ENCODE measurements at places on chromosomes 2 and 18.

DNA sequence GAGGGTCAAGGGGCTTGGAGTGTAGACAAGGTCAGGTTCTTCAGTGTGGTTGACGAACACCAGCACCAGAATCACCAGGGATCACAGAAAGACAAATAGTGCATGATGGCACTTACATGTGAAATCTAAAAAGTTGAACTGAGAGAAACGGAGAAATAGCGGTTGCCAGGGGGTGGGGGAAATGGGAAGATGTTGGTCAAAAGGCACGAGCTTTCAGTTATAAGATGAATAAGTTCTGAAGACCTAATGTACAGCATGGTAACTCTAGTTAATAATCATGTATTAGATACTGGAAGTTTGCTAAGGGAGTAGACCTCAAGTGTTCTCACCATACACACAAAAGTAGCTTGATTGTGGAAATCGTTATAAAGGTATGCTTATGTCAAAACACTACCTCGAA lies 43.7 kb upstream of the DARS1 start:
- DNase-seq = no peak
- no peaks in the 10 kb centered on the region for H3K36me3 ChIP-seq
- H3K27ac ChIP-seq = no peak overlapping the region
- H3K4me3 ChIP-seq = no peak overlapping the region
- no peaks in the 10 kb centered on the region for H3K27me3 ChIP-seq

GRCh38 chr2:117775703-117776219 lies 38.7 kb upstream of the DDX18 start:
- no peaks in the 10 kb centered on the region for H3K4me1 ChIP-seq
- peaks cover 9% of the 10 kb centered on the region for H3K27me3 ChIP-seq
- H3K36me3 ChIP-seq = no peaks in the 10 kb centered on the region
- no peak for DNase-seq
- no peak overlapping the region for H3K4me3 ChIP-seq

DNA sequence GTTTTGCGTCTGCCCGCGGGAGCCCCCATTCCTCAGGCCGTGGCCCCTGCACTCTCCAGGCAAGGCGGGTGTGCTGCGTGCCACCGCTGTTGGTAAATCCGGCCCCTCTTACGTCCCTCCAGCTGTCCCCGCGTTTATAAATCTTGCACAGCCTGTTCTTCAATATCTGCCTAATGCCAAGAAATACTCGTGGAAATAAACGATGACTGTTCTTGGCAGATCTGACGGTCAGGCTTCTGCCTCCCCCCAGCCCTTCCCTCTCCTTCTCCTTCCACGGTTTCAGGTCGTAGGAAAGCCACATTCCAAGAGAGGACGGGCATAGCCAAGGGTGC lies 20.5 kb downstream of the ODC1 start:
- H3K27ac ChIP-seq = no peak overlapping the region
- H3K4me3 ChIP-seq = no peak overlapping the region
- DNase-seq = no peak
- peaks cover 7% of the 10 kb centered on the region for H3K4me1 ChIP-seq
- H3K27me3 ChIP-seq = peaks cover 4% of the 10 kb centered on the region

DNA sequence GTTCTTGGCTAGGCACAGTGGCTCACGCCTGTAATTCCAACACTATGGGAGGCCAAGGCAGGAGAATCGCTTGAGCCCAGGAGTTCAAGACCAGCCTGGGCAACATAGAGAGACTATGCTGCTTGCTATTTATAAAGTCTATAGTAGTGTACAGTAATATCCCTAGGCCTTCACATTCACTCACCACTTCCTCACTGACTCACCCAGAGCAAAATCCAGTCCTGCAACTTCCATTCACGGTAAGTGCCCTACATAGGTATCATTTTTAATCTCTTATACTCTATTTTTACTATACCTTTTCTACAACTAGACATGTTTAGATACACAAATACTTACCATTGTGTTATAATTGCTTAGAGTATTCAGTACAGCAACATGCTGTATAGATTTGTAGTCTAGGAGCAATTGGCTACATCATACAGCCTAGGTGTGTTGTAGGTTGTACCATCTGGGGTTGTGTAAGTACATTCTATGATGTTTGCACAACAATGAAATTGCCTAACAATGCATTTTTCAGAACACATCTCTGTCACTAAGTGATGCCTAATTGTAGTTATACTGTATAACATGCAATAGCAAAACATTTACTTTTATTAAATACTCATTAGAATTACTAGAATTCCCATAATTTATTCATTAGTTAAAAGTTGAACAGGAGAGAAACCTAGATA lies 8.8 kb downstream of the DHX57 start:
- DNase-seq = no peak
- H3K27ac ChIP-seq = no peak overlapping the region
- H3K4me1 ChIP-seq = peaks cover 1% of the 10 kb centered on the region
- peaks cover 50% of the 10 kb centered on the region for H3K36me3 ChIP-seq
- H3K27me3 ChIP-seq = no peaks in the 10 kb centered on the region

DNA sequence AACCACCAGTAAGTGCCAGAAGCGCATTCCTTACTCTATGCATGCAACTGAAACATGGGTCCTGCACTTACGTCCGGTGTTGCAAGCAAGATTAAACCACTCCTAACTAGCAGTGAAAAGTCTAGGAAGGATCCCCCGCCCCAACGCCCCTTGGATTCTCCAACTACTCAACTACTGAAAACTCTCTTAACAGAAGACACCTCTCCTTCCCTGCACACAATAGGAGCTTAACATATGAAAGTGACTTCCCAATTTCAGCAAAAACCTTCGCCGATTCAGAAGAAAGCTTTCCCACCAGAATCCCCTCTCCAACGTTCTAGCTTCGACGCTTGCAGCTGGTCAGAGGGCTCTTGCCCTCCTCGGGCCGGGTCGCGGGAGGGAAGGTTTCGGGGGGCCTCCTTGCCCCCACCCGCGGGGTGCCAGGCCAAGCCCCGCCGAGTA lies 578 bp downstream of the IWS1 start:
- H3K27me3 ChIP-seq = no peaks in the 10 kb centered on the region
- peaks cover 32% of the 10 kb centered on the region for H3K4me1 ChIP-seq
- H3K36me3 ChIP-seq = peaks cover 39% of the 10 kb centered on the region
- DNase-seq = no peak
- peak overlapping the region; percentile 95 for H3K4me3 ChIP-seq

GRCh38 chr2:157592948-157593347 lies 35.7 kb downstream of the ACVR1C start:
- no peak overlapping the region for H3K4me3 ChIP-seq
- H3K27me3 ChIP-seq = peaks cover 3% of the 10 kb centered on the region
- no peak overlapping the region for H3K27ac ChIP-seq
- DNase-seq = no peak
- peaks cover 8% of the 10 kb centered on the region for H3K4me1 ChIP-seq

GRCh38 chr2:128325611-128326181 lies 7.0 kb upstream of the HS6ST1 start:
- no peak overlapping the region for H3K27ac ChIP-seq
- H3K4me3 ChIP-seq = no peak overlapping the region
- H3K27me3 ChIP-seq = no peaks in the 10 kb centered on the region
- no peaks in the 10 kb centered on the region for H3K36me3 ChIP-seq
- DNase-seq = no peak
- peaks cover 7% of the 10 kb centered on the region for H3K4me1 ChIP-seq

GRCh38 chr2:79723830-79724229 lies 211.0 kb downstream of the CTNNA2 start:
- no peak overlapping the region for H3K27ac ChIP-seq
- DNase-seq = no peak
- H3K36me3 ChIP-seq = no peaks in the 10 kb centered on the region
- H3K4me1 ChIP-seq = no peaks in the 10 kb centered on the region
- no peak overlapping the region for H3K4me3 ChIP-seq
- H3K27me3 ChIP-seq = no peaks in the 10 kb centered on the region

DNA sequence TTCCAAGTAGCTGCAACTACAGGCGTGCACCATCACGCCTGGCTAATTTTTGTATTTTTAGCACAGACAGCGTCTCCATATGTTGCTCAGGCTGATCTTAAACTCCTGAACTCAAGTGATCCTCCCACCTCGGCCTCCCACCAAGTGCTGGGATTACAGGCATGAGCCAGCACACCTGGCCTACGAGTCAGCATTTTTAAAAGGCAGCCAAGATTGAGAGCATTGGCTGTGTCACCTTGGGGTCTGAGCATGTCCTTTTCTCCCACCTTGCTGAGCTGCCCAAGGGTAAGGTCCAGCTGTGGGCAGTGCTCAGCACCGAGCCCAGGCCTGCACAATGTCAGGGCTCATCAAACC lies 142.8 kb upstream of the LMAN1 start:
- no peaks in the 10 kb centered on the region for H3K4me1 ChIP-seq
- DNase-seq = no peak
- H3K36me3 ChIP-seq = no peaks in the 10 kb centered on the region
- peaks cover 9% of the 10 kb centered on the region for H3K27me3 ChIP-seq

DNA sequence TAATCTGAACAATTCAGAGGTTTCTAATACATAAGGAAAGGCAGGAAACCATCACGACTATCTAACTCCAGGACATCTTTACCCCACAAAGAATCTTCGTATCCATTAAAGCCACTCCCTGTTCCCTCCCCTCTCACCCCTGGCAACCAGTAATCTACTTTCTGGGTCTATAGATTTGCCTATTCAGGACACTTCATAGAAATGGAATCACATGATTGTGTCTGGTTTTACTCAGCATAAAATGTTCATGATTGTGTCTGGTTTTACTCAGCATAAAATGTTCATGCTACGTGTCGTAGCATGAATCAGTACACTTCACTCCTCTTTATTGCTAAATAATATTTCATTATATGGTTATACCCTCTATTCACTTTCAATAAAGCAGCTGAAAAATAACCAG lies 11.6 kb downstream of the FECH start:
- H3K27ac ChIP-seq = no peak overlapping the region
- no peaks in the 10 kb centered on the region for H3K27me3 ChIP-seq
- peaks cover 65% of the 10 kb centered on the region for H3K36me3 ChIP-seq
- no peak for DNase-seq

DNA sequence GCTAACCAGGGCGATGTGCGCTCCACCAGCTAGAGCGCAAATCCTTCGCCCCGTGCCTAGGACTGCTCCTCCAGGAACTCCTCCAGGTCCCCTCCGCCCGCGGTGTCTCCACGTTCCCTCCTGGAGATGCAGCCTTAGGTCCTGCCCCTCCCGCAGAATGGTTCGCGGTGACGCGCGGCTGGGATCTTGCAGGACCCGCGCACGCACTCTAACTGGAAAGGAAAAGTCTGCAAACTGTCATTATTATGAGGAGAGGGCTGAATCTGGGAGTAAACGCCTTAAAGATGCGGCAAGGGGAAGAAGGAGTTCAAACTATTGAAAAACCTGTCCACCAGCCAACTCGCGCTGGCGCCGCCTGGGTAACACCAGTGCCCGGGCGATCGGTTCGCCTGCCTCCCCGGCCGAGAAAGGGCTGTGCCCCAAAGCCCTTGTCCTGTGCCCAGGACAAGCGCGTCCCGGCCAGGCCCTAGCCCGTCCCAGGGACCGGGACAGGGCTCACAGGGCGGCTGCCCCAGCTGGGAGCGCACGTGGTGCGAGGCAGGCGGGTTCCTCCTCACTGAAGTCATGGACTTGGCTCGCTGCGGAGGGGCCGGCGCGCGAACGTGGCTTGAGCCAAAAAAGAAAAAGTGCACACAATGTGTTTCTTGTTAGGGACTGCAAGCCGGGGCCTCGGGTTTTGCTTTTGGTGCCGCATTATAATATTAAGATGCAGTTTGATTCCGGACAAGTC lies 5.5 kb upstream of the ID2 start:
- H3K4me3 ChIP-seq = no peak overlapping the region
- H3K4me1 ChIP-seq = peaks cover 28% of the 10 kb centered on the region
- peaks cover 63% of the 10 kb centered on the region for H3K27me3 ChIP-seq
- no peak for DNase-seq
- H3K27ac ChIP-seq = no peak overlapping the region

DNA sequence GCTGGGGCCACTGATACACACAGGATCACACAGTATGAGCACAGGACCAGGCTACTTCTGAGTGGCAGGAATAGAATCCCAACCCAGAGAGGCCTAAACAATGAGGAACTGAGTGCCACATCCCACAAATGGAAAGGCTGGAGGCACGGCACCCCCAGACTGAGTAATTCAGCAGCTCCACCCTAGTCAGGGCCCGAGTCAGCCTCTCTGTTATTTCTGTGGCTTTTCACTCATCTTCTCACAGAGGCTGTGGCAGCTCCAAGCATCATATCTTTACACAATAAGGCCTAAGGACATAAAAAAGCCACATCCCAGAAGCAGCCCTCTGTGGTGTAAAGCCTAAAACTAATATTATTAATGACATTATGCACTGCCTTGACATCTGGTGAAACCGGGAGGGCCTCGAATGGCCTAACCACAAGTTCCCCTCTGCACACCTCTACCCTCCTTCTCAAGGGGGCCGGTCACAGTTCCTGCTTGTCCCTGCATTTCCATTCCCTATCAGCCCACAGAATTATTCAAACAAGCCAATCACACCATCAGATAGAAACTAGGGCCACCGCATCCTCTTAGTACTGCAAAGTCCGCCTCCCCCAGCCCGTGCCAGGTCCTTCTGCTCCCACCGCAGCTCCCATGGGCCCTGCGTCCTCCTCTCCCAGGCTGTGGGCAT lies 12.5 kb upstream of the MAL start:
- H3K36me3 ChIP-seq = no peaks in the 10 kb centered on the region
- no peak overlapping the region for H3K4me3 ChIP-seq
- no peaks in the 10 kb centered on the region for H3K27me3 ChIP-seq
- no peak overlapping the region for H3K27ac ChIP-seq

DNA sequence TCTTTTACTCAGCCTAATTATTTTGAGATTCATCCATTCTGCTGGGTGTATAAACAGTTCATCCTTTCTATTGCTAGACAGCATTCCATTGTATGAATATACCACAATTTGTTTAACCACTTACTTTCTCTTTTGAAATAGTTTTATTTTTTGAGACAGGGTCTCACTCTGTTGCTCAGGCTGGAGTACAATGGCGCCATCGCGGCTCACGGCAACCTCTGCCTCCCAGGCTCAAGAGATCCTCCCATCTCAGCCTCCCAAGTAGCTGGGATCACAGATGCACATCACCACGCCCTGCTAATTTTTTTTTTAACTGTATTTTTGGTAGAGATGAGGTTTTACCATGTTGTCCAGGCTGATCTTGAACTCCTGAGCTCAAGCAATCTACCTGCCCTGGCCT lies 54.5 kb downstream of the USP37 start:
- H3K27me3 ChIP-seq = no peaks in the 10 kb centered on the region
- no peak overlapping the region for H3K27ac ChIP-seq
- no peak overlapping the region for H3K4me3 ChIP-seq

DNA sequence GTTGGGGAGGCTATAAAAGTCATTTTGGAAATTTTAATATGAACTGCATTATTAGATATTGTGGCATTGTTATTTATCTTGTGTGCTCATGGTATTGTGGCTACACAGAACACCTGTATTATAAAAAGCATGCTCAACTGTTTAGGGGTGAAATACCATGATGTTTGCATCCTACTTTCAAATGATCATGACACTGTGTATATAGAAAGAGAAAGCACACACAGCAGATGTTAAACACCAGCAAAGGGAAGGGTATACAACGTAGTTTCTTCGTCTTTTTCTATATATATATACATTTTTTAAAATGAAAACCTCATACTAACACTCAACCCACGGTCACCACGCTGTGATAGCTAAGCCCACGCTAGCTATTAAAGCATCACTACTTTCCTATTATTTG lies 27.1 kb downstream of the STARD7 start:
- no peak overlapping the region for H3K4me3 ChIP-seq
- H3K36me3 ChIP-seq = peaks cover 33% of the 10 kb centered on the region
- no peak for DNase-seq
- H3K4me1 ChIP-seq = peaks cover 2% of the 10 kb centered on the region
